Esophagus squamous epithelium (tissue), 5 donors: ENCODE measurements at places on chromosomes 6 and 20.

- DNase-seq, result no peak
Observed at GRCh38 chr6:121823437-121823851, 388.0 kb downstream of the GJA1 start.

DNA sequence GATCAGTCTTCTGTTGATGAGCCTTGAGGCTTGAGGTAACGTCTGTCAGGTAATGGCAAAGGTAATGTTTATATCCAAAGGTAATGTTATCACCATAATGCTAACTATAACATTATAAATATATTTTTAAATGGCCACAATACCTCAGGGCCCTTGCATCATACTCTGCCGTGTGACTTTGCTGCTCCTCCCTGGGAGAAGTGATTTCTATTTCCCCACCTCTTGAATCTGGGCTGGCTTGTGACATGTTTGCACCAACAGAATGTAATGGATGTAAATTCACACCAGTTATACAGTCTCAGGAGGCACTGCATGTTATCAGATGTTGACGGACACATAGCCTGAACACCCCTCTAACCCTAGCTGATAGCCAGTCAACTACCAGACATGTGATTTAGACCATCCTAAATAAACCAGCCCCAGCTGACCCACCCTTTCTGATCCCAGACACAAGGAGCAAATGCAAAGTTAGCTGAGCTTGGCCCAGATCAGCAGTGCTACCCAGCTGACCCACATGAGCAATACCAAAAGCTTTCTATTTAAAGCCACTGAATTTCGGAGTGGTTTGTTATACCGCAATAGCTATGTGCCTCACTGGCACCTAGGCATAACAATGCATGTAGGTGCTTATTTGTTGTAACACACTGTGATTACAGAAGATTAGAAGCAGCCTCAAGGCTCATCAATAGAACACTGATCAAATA, 93.8 kb upstream of the SIRPA start:
- DNase-seq, result no peak

DNA sequence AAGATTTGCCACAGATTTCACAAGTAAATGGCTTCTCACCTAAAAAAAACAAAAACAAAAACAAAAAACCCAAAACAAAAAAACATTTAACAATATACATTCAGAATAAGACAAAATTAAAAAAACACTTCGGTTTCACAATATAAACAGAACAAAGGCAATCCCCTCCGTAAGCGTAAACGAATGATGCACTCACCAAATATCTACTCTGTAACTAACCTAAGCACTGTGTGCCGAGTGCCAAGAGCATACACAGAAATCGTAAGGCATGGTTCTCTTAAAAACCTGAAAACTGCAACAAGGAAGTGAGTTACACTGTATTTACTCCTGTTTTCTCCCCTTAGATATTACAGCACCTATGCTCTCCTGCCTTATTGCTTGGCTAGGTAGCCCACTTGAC, 12.1 kb upstream of the MICAL1 start:
- DNase-seq, result no peak

DNA sequence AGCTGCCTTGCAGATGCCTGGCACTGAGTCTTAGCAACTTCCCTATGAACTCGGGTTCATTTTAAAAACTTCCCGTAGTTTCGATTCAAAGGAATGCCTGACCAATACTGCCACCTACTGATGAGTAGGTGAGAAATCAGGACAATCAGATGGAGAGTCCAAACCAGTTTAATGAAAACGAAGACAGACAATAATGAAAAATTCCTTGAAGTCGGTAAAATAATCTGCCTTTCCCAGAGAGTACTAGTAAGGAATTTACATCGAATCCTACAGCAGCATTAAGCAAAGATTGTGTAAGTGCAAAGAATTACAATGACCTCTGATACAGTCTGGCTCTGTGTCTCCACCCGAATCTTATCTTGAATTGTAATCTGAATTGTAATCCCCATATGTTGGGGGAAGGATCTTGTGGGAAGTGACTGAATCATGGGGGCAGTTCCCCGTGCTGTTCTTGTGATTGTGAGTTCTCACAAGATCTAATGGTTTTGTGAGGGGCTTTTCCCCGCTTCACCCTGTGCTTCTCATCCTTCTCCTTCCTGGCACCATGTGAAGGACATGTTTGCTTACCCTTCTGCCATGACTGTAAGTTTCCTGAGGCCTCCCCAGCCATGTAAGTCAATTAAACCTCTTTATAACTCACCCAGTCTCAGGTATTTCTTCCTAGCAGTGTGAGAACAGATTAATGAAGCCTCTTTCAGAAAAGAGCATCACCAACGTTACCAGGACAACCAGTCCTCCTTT, 134.4 kb downstream of the ARHGAP18 start:
- no peak for DNase-seq

DNA sequence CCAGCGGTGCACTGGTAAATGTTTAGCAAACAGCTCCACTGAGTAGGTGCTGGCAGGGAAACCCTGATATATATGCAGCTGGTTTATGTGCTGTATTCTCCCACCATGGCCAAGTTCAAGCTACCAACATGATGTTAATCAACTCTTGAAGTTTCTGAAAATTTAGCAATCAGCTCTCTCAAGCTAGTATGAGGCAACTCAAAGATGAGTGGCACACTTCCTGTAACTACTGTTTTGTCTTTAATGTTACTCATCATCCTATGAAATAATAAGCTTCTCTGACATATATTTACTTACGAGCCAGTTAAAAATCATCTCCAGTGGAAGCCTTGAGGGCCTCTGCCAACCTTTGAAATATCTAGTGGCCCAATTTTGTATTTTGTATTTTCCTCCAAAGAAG, 54.7 kb downstream of the TRMT6 start:
- no peak for DNase-seq

DNA sequence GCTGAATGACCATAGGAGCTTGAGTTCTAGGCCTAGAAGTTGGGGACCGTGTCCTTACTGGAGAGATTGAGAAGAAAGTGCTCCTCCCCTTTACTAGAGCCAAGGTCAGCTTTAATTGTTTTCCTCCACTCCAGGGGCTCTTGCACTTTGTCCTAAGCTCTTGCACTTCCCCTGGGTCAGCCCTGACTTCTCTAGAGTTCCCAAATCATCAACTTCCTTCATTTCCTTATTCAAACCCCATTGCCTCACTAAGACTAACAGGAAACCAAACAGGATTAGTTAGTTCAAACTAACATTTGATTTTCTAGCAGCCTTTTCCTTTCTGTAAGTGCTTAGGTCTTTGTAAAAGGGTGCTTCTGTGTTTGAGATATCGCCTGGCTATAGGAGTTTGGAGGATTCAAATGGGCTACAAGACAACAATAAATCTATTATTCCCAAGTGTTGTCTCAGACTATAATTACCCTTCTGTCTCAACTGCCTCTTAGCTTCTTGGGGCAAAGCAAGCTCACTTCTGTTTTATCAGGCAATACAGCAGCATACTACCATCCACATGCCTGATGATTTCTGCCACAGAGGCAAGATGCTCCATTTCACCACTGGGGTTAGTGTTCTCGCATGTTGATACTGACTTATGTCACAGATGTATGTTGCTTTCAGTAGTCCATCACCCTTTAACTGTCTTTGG, 12.8 kb upstream of the DTNBP1 start:
- no peak for DNase-seq

- no peak for DNase-seq
Observed at GRCh38 chr20:19451231-19451922, 238.9 kb downstream of the SLC24A3 start.

DNA sequence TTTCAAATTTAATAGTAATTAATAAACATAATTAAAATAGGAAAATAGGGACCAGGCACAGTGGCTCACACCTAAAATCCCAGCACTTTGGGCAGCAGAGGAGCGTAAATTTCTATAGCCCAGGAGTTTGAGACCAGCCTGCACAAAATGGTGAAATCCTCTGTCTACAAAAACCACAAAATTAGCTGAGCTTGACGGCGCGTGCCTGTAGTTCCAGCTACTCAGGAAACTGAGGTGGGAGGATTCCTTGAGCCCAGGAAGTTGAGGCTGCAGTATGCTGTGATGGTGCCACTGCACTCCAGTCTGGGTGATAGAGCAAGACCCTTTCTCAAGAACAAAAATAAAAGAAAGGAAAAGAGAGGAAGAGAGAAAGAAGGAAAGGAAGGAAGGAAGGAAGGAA, 1387.0 kb upstream of the ADGRB3 start:
- DNase-seq, result no peak

GRCh38 chr6:110875548-110876169, 1.1 kb downstream of the AMD1 start:
- DNase-seq, result no peak

DNA sequence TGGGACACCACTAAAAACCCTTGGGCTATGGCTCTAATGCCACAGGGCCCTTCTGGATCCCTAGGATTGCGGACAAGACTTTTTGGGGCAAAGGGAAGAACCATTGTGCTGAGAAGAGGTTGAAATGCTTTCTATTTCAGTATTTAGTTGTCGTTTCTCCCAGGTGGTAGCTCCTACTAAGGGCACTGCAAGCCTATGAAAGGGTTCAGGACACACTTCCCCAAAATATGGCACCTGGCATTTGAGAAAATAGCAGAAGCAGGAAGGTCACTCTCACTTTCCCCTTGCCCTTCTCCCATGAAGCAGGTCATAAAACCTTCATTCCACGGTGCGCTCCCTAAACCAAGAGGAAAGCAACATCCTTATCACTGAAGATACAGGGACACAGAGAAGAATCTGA, 125.4 kb upstream of the GPR6 start:
- no peak for DNase-seq

DNA sequence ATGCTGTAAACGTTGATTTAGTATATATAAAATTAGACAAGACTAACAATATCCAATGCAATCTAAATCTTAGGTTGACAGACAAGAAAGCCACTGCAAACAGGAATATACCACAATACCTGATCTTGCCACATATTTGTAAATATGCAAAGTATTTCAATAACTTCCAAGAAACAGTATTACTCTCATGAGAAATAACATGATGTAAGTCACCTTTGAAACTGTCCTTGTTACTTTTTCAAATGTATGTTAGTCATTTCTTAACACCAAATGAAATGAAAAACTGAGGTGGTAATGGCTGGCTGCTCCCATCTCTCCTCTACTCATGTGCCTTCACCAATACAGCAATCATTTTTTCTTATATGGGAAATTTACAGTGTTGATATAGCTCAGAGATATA, 118.7 kb downstream of the ATG5 start:
- no peak for DNase-seq

DNA sequence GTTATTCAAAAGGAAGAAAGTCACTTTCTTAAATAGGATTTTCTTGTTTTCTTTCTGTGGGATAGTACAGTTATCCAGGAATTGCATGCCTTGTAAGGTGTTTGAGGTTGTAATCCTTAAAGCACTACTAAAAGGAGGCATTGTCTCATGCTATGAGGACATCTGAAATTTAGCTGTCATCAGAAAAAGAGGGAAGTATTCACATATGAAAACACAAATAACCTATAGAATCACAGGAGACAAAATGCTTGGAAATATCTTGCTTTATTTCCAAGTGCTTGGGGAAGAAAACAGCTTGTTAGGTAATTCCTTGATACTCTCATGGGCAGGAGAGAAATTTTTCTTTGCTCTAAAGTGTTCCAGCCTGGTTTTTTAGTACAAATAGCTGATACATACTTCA, 40.1 kb downstream of the HECA start:
- DNase-seq, result no peak

GRCh38 chr6:56372406-56372995, 125.1 kb upstream of the COL21A1 start:
- DNase-seq, result no peak

DNA sequence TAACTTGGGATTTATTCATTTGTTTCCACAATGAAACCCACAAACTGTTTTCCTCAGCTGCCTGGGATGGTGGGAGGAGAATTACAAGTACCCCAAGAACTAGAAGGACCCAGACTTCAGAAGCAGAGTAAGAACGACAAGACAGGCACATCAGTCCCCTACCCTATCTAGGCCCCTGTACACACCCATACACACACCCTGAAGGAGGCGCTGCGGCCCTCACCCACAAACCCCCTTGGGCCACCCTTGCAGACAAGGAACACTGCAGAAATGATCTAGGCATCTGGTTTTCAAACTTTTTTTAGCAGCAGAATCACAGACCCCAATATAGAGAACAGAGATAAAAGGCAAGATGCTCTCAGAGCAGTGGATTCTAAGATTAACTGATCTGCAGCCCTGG, 55.0 kb downstream of the TRERF1 start:
- no peak for DNase-seq

- DNase-seq, result no peak
Observed at GRCh38 chr20:50121858-50122271, 8.9 kb upstream of the UBE2V1 start.

- no peak for DNase-seq
Observed at GRCh38 chr6:158030380-158031300, 49.0 kb downstream of the SYNJ2 start.

- no peak for DNase-seq
Observed at GRCh38 chr6:74166849-74167248, 470.8 kb downstream of the CD109 start.

DNA sequence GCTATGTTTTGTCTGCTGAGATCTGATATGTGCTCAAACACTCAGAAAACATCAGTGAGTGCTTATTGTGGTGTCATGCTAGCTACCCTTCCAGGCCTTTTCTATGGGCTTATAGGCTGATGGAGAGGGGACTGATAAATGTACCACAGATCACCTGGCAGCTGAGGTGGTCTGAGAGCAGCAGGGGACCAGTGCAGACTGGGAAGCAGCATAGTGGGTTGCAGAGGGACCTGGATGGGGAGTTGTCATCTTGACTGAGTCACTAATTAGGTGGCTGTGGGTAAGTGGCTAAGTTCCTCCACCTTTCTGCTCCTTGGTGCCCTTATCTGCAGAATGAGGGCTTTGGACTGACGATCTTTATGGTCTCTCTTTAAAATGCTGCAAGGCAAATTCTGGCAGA, 2.8 kb downstream of the TMEM200A start:
- no peak for DNase-seq

- no peak for DNase-seq
Observed at GRCh38 chr6:36735110-36736071, 37.8 kb downstream of the RAB44 start.

- DNase-seq, result no peak
Observed at GRCh38 chr6:158708239-158708638, 58.4 kb downstream of the SYTL3 start.

DNA sequence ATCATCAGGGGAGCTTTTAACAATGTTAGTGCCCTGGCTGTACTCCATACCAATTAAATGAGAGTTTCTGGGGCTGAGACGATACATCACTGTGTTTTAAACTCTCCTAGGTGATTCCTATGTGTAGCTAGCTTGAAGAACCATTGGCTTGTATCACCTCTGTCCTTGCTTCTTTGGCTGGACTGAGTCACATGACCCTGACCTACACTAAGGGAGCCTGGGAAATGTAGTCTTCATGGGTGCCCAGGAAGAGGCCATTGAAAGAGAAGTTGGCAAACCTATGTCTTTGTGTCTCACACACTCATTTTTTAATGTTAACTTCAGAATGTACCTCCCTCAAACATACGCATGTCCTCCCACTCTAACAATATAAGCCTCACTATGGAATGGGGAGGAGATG, 506.6 kb downstream of the DHX35 start:
- DNase-seq, result no peak

DNA sequence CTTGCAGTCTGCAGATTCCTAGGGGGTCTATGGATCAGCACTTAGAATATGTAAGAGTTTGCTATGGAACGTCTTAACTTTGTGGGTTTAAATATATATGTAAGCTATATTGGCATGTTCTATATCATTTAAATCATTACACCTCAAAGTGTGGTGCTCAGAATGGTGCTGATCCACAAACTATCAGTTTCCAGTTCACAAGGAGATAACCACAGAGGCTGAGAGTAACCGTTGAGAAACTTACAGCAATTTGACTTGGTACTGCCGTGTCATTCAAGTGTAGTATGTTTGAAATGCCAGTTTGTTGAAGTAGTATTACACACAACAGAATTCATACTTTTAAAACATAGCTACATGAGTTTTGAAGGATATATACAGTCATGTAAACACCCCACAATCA, 279.7 kb downstream of the FARS2 start:
- no peak for DNase-seq

- no peak for DNase-seq
Observed at GRCh38 chr6:113489952-113490746, 367.0 kb upstream of the MARCKS start.
